A172 (cell line): ENCODE measurements at places on chromosomes 11 and 22. TPM values are rescaled to one million over a fixed set of nuclear protein-coding genes. Genes with fewer than 3 reads are reported as not detected.

DNA sequence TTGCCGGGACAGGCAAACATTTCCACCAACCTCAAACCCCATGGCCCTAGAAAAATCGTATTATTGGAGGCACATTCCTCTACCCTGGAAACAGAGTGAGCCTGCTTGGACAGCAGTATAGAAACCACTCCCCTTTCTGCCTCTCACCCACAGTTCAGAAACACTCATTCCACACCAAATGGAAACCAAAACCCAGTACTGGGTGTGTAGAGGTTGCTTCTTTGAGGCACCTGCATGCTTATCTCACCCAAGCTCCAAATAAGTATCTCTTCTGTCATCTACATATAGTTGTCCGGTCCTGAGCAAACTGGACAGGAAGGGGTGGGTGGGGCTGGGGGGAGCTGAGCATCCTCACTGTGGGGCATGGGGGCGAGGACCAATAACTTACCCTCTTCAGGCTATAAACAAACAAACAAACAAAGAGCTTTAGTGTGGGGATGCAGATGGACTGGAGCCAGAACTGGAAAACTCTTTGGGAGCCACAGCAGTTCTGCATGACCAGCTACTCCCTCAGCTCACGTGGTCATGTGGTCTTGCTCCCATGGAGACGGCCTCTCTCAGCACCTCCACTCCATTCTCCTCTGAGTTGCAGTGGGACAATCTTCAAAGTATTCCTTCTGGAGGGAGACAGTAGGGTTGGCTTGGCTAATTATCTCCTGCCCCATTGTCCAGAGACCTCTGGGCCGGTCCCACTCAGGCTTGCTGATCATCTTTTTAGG lies 1.0 kb upstream of the PLAAT2 start:
- no peak for DNase-seq

- peak; percentile 39 for DNase-seq
These were observed 47.9 kb downstream of the FEZ1 start for GRCh38 chr11:125448136-125448535.

- DNase-seq, result no peak
These were observed 58.2 kb downstream of the WNT7B start for GRCh38 chr22:45918459-45919370.

DNA sequence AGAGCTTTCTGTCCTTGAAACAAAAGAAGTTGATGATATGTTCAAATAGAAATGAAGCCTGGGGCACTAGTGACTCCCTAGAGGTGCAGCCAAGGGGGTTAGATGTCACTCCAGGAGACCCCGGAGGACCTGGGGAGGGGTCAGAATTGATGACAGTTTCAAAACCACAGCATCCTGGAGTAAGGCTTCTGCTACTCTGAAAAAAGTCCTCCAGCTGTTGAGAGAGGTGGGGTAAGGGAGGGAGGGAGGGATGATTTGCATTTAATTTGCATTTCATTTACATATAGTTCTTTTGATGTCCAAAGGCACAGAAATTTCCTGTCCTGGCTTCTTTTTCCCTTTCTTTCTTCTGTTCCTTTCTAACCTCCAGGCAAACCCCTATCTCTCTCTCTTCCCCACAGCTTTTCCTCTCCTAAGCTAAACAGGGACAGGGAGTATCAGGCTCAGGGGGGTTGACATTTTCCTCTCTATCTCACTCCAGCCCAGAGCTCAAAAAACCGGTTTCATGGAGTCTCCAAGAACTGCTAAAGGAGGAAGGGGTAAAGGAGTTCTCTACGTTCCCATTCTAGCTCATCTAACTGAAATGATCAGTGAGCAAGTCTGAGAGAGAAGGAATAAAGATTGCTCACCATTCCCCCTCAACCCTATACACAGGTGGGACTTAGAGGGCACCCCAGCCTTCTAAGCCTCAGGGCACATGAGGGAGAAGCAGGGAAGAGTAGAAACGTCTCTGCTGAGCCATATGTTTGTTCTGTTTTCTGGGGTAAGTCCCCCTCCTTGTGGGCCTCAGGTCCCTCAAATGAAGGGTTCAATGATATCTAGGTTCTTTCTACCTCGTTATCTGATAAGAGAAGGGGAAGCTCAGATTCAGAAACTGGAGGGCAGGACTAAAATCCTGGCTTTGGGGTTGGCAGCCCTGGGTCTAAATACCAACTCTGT lies 3.5 kb upstream of the POU2F3 start:
- peak; percentile 64 for DNase-seq

Gene CBLIF
- total RNA-seq, result not detected in 2 replicates
